NK-92 treated with Interleukin-12 subunit alpha and Interleukin-12 subunit beta, amount 100 ng/mL, for 24 hours (cell line): ENCODE measurements at places on chromosomes 4 and X.

DNA sequence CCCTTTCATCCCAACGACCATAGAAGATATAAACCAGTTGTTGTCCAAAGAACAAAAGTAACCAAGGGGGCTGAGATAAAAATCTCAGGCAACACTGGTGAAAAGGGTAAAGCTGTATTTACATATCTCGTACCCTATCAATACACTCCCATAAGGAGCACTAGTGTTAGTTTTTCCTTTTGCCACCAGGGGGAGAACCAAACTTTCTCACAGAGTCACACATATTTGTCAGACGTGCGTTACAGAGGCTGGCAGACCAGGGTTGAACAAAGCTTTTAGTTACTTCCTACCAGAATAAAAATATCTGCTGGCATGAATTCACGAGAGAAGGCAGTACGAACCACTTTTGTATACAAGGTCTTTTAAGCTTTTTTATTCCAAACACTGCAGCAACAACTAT, 88.3 kb downstream of the AMELX start:
- DNase-seq: no peak

DNA sequence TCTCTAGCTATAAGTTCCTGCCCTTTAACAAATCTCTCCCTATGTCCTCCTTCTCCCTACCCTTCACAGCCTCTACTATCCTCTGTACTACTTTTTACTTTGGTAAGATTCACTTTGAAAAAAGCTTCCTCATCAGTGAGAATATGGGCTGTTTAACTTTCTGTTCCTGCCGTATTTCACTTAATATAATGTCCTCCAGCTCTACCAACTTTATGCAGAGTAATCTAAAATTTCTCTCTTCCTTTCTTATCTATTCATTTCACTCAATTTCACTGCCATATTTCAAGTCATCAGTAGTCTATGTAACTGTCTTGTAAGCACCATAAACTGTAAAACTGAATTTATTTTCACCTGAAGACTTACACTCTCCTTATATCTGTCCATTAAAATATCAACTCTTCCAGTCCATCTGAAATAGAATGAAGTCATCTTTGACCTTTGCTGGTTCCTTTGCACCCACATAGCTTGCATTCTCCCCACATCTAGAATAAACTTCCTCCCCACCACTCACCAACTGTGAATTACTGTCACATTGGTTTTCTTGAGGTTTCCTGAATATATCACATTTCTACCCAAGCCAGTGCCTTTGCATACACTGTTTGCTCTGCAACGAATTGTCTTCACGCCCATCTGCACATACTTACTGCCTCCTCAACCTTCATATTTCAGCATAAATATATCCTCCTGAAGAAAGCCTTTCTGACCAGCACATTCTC, 54.6 kb downstream of the ARAP2 start:
- DNase-seq: peak; percentile 34

- DNase-seq: no peak
Measured at GRCh38 chrX:110133735-110134370, 130.9 kb downstream of the TMEM164 start.

GRCh38 chrX:120604361-120604782, 471 bp downstream of the MCTS1 start:
- peak; percentile 9 for DNase-seq

DNA sequence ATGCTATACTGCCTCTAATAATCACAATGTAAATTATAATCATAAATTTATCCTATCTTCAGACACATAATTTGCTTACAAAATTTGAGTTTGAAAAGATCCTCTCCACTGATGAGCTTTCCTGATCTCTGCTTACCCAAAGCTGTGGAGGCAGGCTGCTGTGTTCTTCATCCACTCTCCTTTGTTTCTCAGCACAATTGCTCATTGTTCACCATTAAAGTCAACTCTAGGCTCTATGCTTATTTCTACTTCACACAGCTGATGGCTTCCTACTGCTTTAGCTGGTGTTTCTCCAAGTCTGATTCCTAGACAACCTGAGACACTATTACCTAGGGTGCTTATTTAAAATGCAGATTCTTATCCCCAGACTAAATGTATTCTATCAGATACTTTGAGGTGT, 319.7 kb downstream of the PCDH18 start:
- no peak for DNase-seq

- no peak for DNase-seq
Measured at GRCh38 chrX:42694260-42694815, 83.6 kb downstream of the PPP1R2C start.

DNA sequence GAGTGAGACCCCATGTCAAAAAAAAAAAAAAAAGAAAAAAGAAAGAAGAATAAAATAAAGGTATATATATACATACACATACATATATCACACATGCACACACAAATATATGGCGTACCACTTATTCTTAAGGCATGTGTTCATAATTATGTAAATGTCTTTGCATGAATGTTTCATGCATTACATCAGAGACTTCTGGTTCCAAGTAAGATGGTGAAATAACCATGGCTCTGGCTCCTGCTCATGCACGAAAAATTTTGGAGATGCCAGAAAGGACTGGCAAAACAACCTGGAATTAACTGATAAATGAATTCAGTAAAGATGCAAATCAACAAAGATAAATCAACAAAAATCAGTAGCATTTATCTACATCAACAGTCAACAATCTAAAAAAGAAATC, 19.7 kb upstream of the FHIP1A start:
- DNase-seq: no peak

GRCh38 chr4:160814726-160815125, 1349.1 kb downstream of the FSTL5 start:
- DNase-seq: no peak
